ENCODE measurements at places on chromosomes 5 and 9. TPM values are rescaled to one million over a fixed set of nuclear protein-coding genes. Genes with fewer than 3 reads are reported as not detected.

The ECSCR gene
- 39.7 TPM for total RNA-seq

DNA sequence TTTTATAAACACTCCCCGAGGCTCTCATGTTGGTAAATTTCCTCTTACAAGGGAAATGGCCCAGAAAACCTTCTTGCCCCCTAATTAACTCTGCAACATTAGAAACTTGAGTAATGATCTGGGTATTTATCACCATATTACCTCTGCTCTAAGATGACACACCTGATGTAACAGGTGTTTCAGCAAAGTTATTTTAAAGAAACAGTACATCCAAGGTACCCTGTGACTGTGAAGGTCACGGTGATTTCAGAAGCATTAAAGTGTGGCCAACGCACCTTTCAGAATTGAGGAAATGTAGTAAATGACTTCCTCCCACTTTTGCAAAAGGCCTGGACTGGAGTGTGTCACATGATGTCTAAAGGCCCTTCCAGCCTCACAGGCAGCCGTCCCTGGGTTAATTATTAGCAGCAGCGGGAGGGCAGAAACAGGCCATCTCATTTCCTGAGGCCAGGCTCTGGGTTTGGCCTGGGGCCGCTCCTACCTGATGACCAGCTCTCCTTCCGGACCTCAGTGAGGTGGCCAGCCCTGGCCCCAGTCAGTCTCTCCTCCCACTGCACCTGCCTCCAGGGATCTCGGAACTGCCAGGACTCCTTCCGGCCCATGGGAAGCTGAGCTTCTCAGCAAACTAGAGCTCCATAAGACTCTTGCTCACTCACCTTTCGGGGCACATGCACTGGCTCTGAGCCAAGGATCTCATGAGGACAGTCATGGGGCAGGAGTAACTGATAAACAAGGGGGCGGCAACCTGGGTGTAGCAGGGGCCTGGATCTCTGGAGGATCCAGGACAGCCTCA is 20.7 kb downstream of the PTPN3 start:
- no peak for DNase-seq

The CORO2A gene
- total RNA-seq = 0.95 TPM

GRCh38 chr9:121169094-121169601 is 32.5 kb downstream of the RAB14 start:
- no peak for DNase-seq

The ADAMTS2 gene
- 27.1 TPM for total RNA-seq

- no peak for DNase-seq
Measured at GRCh38 chr5:120098902-120099535, 365.1 kb upstream of the PRR16 start.

The TRPM6 gene
- 0.60 TPM for total RNA-seq

DNA sequence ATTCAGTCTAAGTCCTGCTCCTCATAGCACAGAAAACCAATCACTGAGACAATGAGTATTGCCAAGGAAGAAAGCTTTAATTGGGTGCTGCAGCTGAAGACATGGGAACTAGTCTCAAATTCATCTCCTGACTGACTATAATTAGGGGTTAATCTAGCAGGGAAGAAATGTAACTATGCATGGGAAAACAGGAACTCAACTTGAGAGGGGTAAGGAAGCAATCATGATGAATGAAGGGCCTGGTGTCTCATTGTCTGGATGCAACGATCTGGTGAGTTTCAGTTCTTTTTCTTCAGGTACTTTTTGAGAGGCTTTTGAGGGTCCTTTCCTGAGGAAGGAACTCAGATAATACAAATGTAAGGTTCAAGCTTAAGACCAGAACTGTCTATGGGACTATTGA is 24.0 kb upstream of the OCLN start:
- DNase-seq = no peak

DNA sequence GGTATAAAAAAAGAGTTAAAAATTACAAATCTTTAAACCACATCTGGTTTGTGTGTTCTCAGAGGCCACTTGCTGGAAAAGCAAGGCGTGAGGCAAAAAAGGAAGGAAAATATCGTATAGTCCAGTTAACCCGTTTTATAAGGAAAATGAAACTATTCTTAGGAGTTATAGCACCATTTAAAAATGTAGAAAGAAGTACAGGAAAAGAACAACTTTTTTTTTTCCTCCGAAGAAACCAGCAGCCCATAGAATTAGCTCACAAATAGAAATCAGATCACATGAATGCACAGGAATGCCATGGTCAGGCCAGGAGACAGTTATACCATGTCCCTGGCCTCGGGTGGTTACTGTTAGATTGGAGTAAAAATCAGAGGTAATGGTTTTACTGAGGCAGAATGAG is 241.6 kb downstream of the FBXL7 start:
- no peak for DNase-seq

DNA sequence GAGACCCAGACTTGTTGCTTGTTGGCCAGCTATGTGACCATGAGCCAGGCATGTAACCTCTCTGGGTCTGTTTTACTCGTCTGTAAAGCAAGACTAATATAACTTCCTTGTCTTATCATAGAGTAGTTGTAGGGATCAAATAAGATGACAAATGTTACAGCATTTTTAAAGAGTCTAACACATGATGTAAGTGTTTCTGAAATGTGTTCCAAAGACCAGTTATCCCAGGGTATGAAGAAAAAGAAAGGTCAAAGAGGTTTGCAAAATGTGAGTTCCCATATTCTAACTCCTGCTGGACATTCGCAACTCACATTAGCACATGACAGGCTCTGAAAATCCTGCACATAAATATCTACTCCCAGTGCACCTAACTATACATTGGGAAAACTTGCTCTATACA is 28.5 kb upstream of the MATR3 start:
- DNase-seq = no peak

DNA sequence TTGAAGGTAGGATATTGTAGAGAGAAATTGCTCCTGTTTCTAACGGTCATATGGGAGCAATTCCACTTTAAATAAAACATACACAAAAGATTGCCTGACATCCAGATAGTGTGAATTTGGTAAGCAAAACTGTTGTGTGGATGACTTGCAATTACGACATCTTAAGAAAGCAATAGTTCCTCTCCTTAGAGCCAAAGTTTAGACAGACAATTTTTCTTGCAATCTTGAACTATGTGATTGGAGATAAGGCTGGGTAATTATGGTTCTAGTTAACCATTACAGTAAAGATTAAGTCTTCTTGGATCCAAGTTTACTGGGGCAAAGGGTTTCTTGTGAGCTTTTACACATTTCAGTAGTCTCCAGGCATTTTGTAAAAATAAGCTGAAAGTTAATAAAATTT is 1080.6 kb upstream of the CDH6 start:
- no peak for DNase-seq

- DNase-seq = no peak
Measured at GRCh38 chr5:110903966-110904365, 165.2 kb downstream of the SLC25A46 start.

- DNase-seq = no peak
Measured at GRCh38 chr9:35867538-35867937, 2.7 kb downstream of the OR13J1 start.

DNA sequence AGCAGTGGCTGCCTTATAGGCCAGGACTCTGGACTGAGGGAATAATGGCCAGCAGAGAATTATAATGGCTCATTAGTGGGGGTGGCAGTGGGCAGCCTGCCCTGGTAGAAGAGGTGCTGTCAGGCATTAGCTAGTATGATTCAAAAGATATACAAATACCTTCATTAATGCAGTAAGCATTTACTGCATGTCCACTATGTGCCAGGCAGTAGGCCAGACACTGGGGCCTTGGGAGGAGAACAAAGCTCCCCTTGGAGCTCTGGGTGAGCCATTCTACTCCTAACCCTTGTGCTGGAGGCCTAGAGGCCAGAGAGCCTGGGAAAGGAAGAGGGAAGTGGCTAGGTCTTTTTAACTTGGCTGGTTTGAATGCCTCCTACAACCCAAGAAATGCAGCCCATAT is 2.0 kb upstream of the GARNL3 start:
- DNase-seq = no peak

DNA sequence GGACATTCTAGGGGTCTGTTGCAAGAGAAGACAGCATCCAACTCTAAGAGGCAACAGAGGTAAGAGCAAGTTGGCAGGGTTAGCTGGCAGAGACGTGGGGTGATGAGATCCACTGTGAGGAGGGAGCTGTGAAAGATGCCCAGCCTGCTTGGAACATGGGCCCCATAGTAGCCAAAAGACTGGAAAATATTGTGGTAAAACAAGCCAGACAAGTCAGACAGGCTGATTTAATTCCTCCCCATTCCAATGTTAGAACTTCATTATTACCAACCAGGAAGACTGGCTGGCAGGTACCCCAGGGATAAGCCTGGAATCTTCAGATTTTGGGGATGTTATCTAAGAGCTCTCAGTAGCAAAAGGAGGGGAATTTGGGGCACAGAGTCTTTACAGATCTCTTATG is 181.3 kb downstream of the SEC61B start:
- no peak for DNase-seq

DNA sequence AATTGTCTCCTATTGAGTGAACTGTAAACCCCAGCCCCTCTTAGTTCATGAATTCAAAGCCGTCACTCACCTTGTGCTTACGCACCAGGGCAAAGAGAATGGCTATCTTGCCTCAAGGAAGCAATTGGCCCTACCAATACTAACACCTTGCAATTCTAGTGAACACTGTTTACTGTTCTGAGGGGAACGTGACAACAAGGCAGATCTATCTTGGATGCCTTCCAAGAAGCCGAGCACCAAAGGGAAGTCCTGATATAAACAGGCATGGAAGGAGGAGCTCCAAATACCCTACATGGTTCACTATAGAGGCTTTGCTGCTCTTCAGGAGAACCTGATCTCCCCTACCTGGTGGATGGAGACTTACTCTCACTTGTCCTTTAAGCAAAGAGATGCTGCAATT is 1.7 kb upstream of the PLPPR1 start:
- DNase-seq = no peak

Measured in posterior vena cava (tissue), 2 donors.